GM04503 (cell line): ENCODE measurements at places on chromosomes 7 and 10.

- DNase-seq, result no peak
These were observed 155.5 kb downstream of the COBL start for GRCh38 chr7:51160990-51161615.

DNA sequence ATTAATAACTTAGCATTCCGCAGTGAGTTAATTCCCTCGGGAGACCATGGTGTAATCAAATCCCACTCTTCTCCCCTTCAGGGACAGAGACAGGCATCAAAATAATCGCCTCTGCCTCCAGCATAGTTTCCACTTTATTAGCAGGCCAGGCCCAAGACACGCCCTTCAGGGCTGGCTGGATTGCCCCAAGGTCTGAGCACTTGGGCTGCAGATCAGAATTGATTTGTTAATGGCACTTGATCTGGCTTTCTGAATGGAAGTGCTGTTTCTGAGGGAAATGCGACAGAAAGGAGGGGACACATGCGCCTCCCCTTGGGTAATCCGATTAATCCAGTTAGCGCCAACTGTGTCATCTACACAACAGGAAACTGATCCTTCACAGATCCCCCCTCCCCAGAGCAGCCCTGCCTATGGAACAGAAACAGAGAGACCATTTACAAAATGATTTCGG lies 15.6 kb downstream of the CHAT start:
- DNase-seq, result no peak

DNA sequence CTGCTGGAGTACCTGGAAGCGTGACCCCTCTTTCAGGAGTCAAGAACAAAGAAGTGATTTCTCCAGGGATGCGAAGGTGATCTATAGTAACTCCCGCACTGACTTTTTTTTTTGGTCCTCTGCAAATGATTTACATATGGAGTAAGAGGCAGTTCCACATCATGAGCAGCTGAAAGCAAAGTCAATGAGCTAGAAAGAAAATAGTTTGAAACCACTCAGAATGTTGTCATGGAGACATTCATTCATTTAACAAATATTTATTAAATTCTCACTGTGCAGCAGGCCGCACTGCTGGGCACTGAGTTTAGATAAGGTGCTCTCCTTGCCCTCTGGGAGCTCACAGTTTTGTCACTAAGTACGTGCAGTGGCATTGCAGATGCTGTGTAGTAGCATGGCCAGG lies 206.7 kb downstream of the CAMK1D start:
- DNase-seq, result no peak

- DNase-seq, result no peak
These were observed 142.8 kb upstream of the CALCR start for GRCh38 chr7:93717217-93717900.

- DNase-seq, result no peak
These were observed 17.1 kb downstream of the ZNF485 start for GRCh38 chr10:43623351-43623750.

- peak; percentile 34 for DNase-seq
These were observed 106.4 kb downstream of the BMPER start for GRCh38 chr7:34011696-34012095.

GRCh38 chr10:127018766-127019165 lies 113.5 kb downstream of the DOCK1 start:
- no peak for DNase-seq

GRCh38 chr7:954330-955238 lies at the start of gene ADAP1:
ADAP1 (minus strand) TSS chr7:954680; CDS start chr7:954477, 203 bp downstream.
- DNase-seq, result no peak

GRCh38 chr10:18449611-18450026 lies 201.8 kb downstream of the NSUN6 start:
- DNase-seq, result no peak

GRCh38 chr7:100546129-100546925 lies 7.3 kb downstream of the AGFG2 start:
- no peak for DNase-seq

DNA sequence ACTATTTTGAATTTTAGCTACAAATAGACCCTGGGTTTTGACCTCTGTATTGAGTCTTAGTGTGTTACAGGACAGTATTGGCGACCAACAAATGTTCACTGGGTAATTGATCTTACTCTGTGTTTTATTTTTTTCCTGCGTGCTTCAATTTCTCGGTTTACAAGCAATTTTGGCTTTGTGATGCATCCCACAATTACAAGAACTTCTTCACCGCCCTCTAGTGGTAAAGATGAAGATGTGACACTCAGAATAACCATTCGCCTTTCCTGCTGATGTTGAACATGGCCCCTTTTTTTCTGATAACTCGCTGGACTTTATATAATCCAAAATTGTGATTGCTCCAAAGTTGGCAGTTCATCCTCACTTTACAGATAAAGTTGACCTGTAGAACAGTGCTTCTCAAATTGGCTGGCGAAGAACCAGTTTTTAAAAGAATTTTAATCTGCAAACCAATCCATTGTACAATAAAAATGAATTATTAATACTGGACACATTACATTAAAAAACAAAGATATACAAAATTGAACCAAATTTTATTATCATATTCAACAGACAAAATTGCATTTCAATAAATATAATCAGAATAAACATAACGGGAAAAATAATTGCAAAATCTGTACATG lies 20.2 kb upstream of the SMC3 start:
- DNase-seq, result no peak

DNA sequence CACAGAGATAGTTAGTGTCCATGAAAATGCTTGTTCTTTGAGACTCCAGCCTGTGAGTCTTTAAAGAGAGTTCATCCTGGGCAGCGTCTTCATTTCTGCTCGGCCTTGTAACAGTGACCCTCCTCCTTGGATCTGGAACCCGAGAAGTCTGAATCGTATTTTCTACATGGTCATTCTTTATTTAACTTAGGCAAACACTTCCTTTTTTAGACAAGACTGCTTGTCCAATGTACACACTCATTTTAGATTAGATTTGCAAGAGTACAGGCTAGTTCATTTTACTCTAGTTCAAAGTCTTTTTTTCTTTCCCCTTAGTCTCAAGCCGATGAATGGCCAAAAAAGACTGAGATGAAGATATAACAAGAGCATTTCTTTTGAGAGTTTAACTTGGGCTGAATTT lies 133.5 kb downstream of the CHN2 start:
- DNase-seq, result no peak

DNA sequence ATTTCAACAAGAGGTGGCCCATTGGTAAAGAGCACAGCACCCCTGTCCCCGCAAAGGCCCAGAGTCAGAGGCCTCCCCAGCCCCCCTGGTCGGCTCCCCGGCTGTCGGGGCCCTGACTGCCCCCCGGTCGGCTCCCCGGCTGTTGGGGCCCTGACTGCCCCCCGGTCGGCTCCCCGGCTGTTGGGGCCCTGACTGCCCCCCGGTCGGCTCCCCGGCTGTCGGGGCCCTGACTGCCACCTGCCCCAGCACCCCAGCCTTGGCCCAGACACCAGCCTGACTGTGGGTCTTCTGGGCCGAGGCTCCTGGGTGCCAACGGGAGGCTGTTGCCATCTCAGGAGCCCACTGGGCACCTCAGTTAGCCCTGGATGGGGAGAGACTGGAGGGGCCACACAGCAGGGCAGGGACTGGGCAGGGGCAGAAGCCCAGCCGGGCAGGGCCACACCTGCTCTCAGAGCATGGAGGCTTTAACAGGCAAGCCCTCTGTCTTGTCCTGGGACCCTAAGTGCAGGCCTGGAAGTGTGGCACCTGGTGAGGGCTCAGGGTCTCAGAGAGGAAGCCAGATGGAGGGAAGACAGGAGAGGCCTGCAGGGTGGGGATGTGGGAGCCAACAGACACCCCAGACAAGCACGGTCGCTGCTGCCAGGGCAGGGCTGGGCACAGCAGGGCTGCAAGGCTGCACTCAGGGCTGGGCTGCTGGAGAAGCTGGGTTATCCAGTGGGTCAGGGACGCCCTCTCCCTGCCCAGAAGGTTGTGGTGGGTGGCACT lies 56.5 kb downstream of the JAKMIP3 start:
- no peak for DNase-seq

DNA sequence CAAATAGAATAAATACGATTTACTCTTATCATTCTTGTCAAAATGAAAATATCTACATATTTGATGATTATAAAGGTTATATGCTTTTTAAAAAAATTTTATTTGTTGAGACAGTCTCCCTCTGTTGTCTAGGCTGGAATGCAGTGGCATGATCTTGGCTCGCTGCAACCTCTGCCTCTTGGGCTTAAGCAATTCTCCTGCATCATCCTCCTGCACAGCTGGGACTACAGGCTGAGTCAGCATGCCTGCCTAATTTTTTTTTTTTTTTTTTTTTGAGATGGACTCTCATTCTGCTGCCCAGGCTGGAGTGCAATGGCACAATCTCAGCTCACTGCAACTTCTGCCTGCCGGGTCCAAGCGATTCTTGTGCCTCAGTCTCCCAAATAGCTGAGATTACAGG lies 48.9 kb downstream of the PUS7 start:
- peak; percentile 59 for DNase-seq

DNA sequence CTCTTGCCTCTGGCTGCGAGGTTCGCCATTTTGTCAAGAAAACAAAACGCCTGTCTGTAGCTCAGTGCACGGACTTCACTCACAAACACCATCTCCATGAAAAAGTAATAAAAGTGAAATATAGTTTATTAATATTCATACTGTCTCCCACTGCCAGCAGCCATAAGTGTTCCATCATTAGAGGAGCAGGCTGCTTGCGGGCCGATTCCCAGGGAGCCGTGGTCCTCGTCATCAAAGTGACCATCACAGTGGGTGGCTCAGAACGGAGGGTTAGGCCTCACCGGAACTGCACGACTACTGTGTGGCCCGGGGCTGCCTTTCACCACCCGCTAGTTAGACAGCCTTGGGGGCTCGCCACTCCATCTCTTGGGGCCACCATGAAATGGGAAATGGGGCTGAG lies 82.7 kb downstream of the HIPK2 start:
- no peak for DNase-seq

DNA sequence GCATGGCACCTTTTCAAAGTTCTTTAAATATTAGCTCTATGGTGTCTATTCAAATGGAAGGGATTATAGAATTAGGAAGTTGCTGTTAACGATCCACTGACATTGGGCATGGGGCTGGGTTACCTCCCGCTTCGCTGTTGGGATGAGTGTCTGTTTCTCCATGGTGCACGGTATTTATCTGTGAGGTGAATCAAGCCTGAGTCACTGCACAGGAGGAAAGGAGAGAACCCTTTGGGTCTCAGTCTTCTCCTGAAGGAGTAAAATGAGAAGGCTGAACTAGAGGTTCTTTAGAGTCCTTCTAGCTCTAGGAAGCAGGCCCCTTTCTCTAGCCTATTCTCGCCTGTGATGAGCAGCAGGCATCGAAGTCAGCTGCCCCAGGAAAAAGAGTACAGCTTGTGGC lies 7.3 kb downstream of the JCAD start:
- DNase-seq, result no peak

DNA sequence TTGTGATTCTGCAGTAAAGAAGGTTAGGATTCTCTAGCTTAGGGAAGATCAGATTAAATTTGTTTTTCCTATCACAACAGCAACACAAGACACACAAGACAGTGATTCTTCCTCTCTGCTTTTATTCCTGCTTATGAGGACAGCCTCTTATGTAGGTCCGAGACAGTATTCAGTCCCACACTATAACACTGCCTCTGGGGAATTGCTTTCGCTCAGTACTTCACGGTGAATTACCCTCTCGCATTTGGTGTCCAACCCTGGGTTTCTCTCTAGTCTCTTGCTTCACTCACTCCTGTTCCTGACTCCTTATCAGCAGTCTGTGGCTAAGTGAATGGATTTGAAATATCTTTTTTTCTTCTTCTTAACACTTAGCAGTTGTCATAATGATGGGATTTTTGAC lies 1.7 kb downstream of the HIF1AN start:
- no peak for DNase-seq

DNA sequence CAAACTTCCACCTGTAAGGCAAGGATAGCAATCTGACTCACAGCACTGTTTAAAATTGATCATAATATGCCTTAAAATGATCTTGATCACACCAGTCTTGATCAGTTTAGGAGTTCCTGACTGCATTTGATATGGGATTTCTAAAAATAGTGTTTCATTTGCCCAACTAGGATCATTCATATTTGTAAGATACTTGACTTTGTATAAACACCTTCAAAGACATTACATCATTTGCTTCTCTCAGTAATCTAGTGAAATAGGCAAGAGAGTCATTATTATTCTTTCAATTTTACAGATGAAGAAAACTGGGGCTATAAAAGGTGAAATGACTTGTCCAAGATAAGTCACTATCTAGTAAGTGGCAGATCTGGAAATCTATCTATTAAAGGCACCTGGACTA lies 521.1 kb downstream of the GATA3 start:
- DNase-seq, result no peak

DNA sequence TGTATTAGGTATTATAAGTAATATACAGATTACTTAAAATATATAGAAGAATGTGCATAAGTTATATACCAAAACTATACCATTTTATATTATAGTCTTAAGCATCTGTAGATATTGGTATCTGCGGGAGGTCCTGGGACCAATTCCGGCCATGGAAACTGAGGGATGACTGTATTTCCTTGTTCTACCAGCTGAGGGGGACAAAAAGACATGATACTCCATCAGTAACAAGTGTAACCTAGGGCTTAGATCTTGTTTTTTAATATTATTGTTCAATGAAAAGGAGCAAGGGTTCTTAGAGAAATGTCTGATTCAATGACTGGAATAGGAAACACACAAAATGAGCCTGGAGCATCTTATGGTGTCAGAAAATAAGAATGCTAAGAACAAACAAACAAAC lies 752.5 kb downstream of the CCSER2 start:
- DNase-seq, result no peak

- DNase-seq, result no peak
These were observed 76.0 kb upstream of the RET start for GRCh38 chr10:43000651-43001426.

- no peak for DNase-seq
These were observed 6.0 kb downstream of the PRR15 start for GRCh38 chr7:29569648-29570047.

DNA sequence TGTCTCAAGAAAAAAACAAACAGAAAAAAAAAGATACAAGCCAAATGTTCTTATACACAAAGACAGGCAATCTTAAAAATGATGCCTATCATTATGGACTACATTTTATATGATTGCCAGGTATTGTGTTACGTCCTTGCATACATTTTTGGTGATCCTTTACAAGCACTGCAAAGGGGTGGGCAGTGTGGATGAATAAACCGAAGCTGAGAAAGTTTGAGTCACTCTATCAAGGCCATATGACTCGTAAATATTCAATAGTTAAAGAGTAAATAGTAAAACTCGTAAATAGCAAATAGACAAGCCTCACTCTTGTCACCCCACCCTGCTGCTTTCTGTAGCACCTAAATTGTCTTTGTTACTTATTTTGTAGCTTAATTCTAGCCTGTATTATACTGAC lies 326.2 kb downstream of the FRMD4A start:
- no peak for DNase-seq

DNA sequence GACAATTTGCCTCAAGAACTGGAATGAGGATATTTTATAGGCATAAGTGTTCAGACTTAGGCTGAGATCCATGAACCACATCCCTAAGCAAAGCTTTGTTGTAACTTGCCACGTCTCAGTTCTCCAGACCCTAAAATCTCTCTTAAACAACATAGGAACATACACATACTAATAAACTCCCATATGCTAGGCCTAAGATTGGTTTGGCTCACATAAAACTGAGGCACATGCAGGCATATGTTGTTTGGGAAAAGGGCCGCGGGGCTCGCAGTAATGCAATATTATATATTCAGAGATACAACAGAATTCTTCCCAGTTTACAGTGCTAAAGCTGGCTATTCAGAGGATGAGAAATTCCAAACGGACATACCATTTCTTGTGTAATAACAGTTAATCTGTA lies 61.0 kb downstream of the DOCK4 start:
- no peak for DNase-seq
